Type B pancreatic cell (in vitro differentiated cells): ENCODE measurements at places on chromosomes 12 and 14.

- no peaks in the 10 kb centered on the region for H3K27me3 ChIP-seq
- no peak overlapping the region for H3K27ac ChIP-seq
- no peak overlapping the region for H3K4me3 ChIP-seq
- DNase-seq = no peak
- no peaks in the 10 kb centered on the region for H3K36me3 ChIP-seq
Observed at GRCh38 chr12:106841510-106842302, 67.2 kb downstream of the RIC8B start.

DNA sequence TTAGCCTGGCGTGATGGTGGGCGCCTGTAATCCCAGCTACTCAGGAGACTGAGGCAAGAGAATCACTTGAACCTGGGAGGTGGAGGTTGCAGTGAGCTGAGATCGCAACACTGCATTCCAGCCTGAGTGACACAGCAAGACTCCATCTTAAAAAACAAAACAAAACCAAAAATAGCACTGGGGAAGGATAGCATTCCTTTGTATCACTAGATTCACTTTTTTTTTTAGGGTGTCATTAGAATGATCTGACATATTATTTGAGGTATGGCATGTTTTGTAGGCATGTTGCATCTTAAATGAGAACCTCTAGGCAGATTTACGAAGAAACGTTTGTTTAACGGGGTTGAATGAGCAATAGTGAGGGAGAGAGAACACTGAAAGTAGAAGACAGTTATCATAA, 16.8 kb upstream of the FAR2 start:
- peaks cover 4% of the 10 kb centered on the region for H3K36me3 ChIP-seq
- DNase-seq = no peak
- H3K4me3 ChIP-seq = no peak overlapping the region
- H3K4me1 ChIP-seq = no peaks in the 10 kb centered on the region
- no peak overlapping the region for H3K27ac ChIP-seq
- peaks cover 11% of the 10 kb centered on the region for H3K27me3 ChIP-seq

DNA sequence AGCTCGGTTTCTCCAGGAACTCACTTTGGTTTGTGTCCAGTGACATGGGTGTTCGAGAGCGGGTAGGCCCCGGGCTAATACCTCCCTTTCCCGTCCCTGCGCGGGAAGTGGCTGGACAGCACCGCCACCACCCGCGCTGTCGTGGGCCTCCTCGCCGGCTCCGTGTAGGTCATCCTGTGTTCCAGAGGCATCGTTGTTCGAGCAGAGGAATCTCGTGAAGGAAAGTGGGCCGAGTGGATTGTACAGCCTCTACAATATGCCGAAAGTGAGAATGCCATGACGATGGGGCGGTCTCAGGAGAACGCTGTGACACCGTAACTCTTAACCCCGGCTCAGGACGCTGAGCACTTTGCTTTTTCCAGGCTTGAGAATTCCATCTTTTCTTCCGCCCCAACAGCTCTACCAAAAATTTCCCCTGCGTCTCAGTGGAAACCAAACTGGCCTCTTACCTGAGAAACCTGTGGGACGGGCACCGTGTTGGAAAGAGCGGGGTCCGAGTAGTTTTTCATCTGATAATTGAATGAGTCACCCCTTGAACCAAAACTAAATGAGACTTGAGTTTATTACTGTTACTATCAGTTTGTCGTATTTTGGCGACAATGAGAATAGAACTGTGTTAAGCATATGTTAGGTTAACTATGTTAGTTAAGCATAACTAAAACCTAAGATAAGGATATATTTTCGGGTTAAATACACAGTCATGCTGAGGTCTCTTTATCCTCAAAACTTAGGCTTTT, 510 bp downstream of the EIF2S1 start:
- H3K36me3 ChIP-seq = peaks cover 4% of the 10 kb centered on the region
- peaks cover 28% of the 10 kb centered on the region for H3K4me1 ChIP-seq
- peak overlapping the region; percentile 98 for H3K27ac ChIP-seq
- no peaks in the 10 kb centered on the region for H3K27me3 ChIP-seq

DNA sequence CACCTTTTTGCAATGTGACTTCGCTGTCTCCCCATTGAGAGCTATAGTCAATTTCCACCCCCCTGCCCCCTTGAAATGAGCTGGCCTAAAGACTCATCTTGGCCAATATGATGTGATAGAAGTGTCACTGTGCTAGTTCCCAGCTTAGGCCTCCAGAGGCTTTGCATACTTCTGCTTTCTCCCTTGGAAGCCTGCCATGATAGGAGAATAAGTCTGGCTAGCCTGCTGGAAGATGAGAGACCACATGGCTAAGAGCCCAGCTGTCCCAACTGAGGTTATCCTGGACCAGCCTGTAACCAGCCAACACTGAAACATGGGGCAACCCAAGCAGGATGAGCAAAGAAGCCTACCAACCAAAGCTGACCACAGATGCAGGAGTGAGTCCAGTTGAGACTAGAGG, 196.9 kb downstream of the GRIN2B start:
- peaks cover 19% of the 10 kb centered on the region for H3K27me3 ChIP-seq
- H3K4me3 ChIP-seq = no peak overlapping the region
- DNase-seq = no peak
- no peaks in the 10 kb centered on the region for H3K4me1 ChIP-seq

DNA sequence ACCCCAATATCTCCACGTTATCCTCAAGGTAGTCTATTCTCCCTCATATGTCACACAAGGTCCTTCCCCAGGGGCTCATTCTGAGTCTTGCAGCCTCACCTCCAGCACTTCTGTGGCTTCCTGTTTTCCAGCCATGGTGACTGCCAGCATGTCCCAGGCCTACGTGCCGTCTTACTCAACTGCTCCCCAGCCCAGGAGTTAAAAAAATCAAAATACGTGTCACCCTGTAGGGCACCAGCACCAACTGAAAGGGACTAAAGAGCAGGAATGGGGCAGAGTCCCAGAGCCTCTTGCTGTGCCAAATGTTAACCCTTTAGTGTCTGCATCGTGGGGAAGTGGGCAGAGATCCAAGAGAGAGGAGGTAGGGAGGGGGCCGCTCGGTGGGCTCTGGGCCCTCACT, 37.0 kb upstream of the MED13L start:
- peaks cover 23% of the 10 kb centered on the region for H3K27me3 ChIP-seq
- H3K27ac ChIP-seq = no peak overlapping the region
- no peak overlapping the region for H3K4me3 ChIP-seq

GRCh38 chr12:47886510-47887240, 18.1 kb downstream of the VDR start:
- no peaks in the 10 kb centered on the region for H3K27me3 ChIP-seq
- no peak overlapping the region for H3K27ac ChIP-seq
- H3K4me3 ChIP-seq = no peak overlapping the region
- no peaks in the 10 kb centered on the region for H3K36me3 ChIP-seq
- peaks cover 12% of the 10 kb centered on the region for H3K4me1 ChIP-seq

DNA sequence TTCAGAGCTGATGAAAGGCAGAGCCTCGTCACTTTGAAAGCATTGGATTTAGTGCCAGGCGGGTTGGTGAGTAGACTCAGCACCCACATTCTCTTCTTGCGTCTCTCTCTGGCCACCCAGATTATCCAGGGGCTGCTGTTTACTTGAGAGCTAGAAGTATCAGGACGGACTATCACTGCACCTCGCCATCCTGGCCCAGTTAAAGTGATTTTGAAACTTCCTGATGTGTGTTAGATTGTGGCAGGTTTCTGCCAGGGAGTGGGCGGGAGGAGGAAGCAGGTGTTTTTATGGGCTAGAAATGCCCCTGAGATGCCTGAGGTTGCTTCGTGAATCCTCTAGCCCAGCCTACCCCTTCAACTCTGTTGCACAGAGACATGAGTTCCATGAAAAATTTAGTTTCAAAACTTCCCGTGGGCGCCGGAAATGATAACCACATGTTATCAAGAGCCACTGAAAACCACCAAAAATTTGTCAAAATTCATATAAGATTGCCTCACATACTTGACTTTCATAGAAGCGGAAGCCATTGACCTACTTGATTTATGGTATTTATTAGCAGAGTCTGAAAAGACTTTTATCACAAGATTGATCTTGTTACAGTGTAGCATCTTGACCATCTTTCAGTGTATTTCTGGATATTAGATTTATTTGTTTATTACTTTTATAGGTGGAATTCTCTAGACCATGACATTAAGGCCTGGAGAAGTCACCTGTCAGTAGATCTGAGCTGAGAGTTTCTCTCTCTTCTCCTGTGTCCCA, 466.0 kb downstream of the RAD51B start:
- no peak overlapping the region for H3K27ac ChIP-seq
- no peak for DNase-seq
- H3K27me3 ChIP-seq = no peaks in the 10 kb centered on the region
- no peak overlapping the region for H3K4me3 ChIP-seq

DNA sequence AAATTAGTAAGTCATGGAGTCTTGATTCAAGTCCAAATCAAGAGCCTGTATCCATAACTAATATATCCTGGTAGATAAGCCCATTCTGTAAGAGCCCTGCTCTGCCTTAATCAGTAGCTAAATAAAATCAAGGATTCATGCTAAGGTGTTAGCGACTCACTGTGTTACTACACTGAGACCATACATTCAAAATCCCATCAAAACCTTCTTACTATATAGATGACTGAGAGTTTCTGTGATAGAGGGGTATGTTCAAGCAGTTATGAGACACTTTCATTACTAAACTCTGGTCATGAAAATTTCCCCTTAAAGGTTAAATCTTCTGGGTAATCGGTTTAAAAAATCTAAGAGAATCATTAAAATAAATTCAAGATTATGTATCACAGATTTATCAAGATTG, 78.5 kb downstream of the MDGA2 start:
- H3K27ac ChIP-seq = no peak overlapping the region
- no peak for DNase-seq
- no peaks in the 10 kb centered on the region for H3K4me1 ChIP-seq
- H3K27me3 ChIP-seq = no peaks in the 10 kb centered on the region
- no peak overlapping the region for H3K4me3 ChIP-seq
- no peaks in the 10 kb centered on the region for H3K36me3 ChIP-seq

- H3K4me3 ChIP-seq = peak within 1 kb of the TSS; percentile 88
- peaks cover 21% of the 10 kb centered on the region for H3K4me1 ChIP-seq
- H3K27me3 ChIP-seq = peaks cover 64% of the 10 kb centered on the region
- DNase-seq = no peak
- no peak within 1 kb of the TSS for H3K27ac ChIP-seq
- H3K36me3 ChIP-seq = peaks cover 4% of the 10 kb centered on the region
Observed at GRCh38 chr12:80707126-80707829, at the start of gene MYF6. Gene MYF6 (plus strand): TSS chr12:80707634. CDS start chr12:80707720, 86 bp downstream.

- no peak overlapping the region for H3K4me3 ChIP-seq
- no peaks in the 10 kb centered on the region for H3K4me1 ChIP-seq
- no peak for DNase-seq
- no peak overlapping the region for H3K27ac ChIP-seq
Observed at GRCh38 chr12:84218406-84218805, 694.2 kb downstream of the SLC6A15 start.

DNA sequence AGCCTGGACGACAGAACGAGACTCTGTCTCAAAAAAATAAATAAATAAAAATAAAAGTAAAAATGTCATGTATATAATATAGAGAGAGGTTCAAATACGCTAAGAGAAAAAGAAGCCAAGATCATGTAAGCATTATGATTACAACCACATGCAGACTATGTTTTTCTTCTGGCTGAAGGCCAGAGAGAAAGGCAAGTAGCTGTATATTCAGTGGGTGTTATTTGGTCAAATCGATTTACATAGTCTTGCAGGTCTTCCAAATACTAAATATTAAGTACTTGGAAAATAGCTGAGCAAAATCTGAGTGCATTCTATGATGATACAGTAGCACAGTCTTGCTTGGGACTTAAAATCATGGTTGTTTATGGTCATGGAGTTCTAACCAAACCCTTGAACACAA, 758.0 kb downstream of the DIO2 start:
- no peak overlapping the region for H3K27ac ChIP-seq
- DNase-seq = no peak
- no peak overlapping the region for H3K4me3 ChIP-seq

- H3K4me3 ChIP-seq = peak overlapping the region; percentile 63
- H3K4me1 ChIP-seq = peaks cover 45% of the 10 kb centered on the region
- H3K27me3 ChIP-seq = no peaks in the 10 kb centered on the region
- H3K27ac ChIP-seq = peak overlapping the region; percentile 95
- DNase-seq = no peak
- H3K36me3 ChIP-seq = no peaks in the 10 kb centered on the region
Observed at GRCh38 chr14:75298187-75298965, 19.7 kb downstream of the FOS start.
